Activated T-cell treated with anti-CD3 and anti-CD28 coated beads for 48 hours (primary cell): ENCODE measurements at places on chromosomes 3 and 15.

- no peak for DNase-seq
Measured at GRCh38 chr3:179887295-179887943, 149.3 kb downstream of the PEX5L start.

DNA sequence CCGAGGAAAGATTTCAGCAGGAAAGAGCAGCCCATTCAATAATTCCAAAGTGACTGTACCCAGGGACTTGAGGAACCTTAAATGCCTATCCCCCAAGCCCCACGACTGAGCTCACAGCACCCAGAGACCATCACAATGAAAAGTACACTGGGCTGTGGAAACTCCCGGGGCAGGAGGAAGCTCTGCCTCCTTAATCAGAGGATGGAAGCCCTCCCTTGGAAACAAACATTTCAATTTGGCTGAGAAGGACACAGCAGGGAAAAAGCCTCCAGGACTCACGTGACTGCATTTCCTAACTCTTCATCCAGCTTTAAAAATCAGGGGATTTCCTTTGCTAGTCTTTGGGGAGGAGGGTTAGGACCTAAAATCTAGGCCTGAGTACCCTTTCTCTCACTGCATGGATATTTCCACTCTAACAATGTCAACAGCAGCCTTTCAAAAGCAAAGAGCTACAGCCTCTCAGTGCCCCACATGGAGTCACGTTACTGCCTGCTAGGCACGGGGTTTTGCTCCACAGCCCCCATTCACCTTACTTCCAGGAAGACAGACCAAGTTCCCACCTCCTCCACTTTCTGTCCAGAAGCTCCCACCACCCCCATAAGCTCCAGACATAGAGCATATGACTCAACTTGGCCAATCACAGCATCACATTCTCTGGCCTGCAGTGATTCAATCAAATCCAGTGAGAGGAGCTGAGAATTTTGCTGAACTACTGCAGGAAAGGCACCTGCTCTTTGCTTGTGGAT lies 68.9 kb upstream of the WNT5A start:
- DNase-seq, result no peak

- no peak for DNase-seq
Measured at GRCh38 chr3:134620476-134621115, 30.2 kb downstream of the KY start.

DNA sequence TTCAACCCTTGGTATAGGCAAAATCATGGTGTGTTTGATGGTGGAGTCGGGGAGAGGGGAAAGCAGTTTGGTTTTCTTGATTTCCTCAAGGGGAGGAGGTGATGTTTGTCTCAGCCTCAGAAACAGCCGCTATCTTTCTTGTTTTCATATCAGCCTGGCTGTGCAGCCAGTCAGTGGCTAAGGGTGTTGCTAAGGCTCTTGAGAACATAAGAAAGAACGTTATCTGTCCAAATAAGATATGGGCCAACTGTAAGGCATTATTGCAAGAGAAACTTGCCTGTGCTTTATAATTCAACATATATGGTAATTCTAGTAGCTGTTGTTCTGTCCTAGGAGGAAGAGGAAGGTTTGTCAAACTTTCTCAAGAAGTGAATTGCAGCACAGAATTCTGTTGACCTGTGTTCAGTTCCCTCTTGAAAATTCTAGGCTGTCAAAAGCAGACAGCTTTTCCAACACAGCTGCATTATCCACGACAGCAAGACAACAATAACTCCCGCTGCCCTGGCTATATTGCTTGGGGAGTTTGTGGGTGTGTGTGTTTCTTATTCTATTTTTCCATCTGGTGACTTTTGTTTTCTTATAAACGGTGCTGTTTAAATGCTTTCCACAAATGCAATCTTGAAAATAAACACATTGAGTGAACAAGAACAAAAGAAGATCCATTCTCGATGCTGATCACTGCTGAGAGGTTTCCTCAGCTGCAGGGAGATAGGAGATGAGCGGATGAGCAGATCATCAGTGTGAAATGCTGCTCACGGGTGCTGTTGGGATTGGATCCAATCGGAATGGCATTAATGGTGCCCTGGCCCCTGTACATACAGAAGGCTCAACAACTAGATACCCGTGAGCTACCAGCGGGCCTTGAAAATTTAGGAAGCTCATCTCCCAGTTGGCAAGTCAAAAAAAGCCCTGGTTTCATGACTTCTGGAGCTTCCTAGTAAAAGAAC lies 90.8 kb upstream of the TNFAIP8L3 start:
- no peak for DNase-seq

- no peak for DNase-seq
Measured at GRCh38 chr3:168839653-168840052, 743.9 kb upstream of the GOLIM4 start.

GRCh38 chr3:99315896-99316295 lies 322.5 kb upstream of the COL8A1 start:
- DNase-seq, result no peak

GRCh38 chr15:25435474-25436243 lies 3.2 kb downstream of the UBE3A start:
- no peak for DNase-seq

DNA sequence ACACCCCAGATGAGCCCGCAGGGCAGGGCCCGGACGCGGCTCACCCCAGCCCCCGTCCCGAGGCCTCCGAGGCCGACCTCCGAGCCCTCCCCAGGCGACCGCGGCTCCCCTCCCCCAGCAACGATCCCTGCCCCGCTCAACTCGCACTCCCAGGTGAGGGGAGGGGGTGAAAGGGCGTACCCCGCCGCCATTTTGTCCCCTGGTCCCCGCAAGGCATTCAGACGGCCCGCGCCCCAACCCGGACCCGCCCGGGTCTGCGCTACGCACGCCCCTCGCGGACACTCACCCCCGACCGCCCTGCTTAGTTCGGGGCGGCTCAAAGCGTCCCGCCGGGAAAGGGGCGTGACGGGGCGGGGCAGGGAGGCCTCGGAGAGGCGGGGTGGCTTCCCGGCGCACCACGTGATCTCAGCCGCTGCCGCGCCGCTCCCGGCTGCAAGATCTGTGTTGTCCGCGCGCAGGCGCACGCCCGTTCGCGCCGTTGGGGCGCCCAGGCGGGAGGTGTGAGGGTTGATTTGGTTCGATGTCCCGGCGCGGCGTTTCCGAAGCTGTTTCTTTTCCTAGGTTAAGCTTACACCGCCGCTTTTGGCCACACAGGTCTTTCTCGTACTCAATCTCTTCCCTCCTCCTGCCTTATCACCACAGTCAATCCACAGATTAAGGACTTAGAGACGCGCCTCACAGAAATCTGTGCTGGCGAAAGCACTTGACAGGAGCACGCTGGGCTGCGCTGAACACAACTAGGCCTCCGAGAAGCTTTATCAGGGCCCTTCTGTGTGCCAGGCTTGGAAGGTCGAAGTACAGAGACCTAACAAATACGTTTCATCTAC lies at the start of gene SCAPER:
Gene SCAPER, minus strand, starts transcription at position 328 of the 827 bp plus-strand sequence. CDS start 21,523 bp downstream, outside the sequence.
- DNase-seq, result peak; percentile 94

DNA sequence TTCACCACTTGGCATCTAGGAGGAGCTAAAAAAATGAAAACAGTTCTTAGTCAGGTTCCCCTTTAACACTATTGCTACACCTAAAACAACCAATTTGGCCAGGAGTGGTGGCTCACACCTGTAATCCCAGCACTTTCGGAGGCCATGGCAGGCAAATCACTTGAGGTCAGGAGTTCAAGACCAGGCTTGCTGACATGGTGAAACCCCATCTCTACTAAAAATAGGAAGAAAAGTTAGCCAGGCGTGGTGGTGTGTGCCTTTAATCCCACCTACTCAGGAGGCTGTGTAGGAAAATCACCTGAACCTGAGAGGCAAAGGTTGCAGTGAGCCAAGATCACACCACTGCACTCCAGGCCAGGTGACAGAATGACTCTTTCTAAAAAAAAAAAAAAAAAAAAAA lies 124.1 kb downstream of the DGKG start:
- DNase-seq, result no peak

DNA sequence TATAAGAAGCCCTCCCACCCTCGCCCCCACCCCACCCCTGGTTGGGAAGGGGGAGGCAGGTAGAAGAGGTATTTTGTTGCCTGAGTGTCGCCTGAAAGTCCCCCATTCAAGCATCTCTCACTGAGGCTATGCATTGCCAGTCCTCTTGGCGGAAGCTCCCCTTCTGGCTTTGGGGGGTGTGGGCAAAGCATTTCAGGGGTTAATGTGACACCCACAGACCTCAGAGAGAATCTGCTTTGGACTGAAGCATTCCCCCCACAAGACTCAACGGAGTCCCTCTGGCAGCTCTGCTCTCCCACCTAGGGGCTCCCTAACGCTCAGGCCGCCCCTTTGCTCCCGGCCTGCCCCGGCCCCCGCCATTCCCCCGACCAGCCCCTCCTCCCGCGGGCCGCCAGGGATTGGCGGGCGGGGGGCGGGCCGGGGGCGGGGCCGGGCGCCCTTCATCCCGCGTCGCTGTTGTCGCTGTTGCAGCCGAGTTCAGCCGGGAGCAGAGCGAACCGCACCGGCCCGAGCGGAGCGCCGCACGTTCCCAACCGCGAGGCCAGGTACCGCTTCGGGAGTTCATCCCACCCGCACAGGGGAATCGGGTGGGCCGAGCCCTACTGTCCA lies at the start of gene SLC38A3:
Gene SLC38A3, plus strand, starts transcription at position 468 of the 609 bp plus-strand sequence. CDS start 8,929 bp downstream, outside the sequence.
- DNase-seq, result peak; percentile 21

DNA sequence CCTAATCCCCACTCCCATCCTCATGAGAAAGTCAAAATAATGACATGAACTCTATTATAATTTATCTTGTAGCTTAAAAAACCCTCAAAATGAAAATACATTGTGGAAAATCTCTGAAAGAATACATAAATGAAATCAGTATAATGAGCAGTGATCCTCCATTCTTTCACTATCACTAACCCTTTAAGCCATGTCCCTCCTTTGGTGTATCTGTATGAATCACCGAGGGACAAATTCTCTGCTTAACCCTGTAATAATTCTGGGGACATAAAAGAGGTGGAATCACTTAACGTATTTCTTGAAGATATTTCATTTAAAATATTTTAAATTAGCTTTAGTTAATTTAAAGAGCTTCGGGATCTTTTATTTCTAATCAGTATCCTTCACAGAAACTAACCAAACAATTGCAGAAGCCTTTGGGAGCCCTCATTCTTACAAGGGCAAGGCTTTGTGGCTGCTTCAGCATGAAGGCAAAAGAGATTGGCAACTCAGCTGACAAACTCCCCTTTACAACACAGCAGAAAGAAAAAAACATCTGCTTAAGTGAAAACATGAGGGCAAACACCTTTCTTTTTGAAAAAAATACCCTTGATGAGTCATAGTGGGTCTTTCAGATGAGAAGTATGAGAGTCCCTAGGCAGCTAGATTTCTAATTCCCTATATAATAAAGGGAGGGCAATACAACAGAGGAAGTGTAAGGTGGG lies 44.0 kb upstream of the ALCAM start:
- no peak for DNase-seq

GRCh38 chr3:86913160-86913559 lies 77.8 kb downstream of the VGLL3 start:
- DNase-seq, result no peak

DNA sequence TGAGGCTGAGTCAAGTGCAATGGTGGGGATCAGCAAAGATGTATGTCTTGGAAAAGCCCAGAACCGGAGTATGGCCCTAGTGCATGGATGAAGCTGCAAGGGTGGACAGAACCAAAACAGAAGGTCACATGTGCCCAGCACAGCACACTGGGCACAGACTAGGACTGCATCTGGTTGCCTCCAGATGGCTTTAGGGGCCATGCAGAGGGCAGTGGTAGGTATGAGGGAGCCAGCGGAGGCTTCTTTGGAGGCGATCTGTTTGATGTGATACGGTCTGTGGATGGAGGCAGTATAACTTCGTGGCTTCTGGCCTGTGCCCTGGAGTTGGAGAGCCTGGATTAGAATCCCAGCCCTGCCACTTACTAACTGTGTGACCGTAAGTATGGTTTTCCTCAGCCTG lies 29.4 kb downstream of the SV2B start:
- DNase-seq, result no peak

DNA sequence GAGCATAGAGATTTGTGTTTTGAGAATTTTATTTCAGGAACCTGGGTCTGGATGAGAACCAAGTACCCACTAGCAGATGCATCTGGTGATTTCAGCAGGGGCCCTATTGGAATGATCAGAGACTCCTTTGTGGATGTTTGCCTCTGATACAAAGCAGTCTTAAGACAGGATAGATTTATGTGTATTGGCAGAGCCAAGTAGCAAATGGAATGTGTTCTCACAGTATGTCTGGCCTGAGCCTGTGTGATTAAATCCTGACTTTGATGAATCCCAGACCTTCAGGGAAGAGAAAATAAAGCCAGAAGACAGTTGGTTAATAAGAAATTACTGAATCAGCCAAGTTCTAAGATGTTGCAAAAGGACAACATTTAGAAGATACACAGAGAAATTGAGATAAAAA lies 755.5 kb upstream of the SEMA6D start:
- no peak for DNase-seq

DNA sequence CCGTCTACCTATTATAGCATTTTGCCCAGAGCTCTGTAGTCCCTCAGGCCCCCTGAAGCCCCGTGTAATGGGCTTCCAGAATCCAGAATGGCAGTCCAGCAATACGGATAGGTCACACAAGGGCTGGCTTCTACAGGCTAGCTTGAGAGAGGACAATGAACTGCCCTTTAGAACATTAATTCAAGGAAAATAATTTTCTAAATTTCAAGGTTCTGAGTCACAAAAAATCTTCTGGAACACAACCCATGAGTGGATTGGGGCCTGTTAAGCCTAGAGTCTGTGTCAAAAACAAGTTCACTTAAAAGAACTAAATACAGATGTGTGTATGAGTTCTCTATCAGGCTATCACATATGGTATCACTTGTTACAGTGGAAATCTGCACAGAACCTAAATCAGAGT lies 28.8 kb downstream of the DCP1A start:
- no peak for DNase-seq

- DNase-seq, result no peak
Measured at GRCh38 chr3:24736701-24737100, 242.1 kb upstream of the THRB start.

DNA sequence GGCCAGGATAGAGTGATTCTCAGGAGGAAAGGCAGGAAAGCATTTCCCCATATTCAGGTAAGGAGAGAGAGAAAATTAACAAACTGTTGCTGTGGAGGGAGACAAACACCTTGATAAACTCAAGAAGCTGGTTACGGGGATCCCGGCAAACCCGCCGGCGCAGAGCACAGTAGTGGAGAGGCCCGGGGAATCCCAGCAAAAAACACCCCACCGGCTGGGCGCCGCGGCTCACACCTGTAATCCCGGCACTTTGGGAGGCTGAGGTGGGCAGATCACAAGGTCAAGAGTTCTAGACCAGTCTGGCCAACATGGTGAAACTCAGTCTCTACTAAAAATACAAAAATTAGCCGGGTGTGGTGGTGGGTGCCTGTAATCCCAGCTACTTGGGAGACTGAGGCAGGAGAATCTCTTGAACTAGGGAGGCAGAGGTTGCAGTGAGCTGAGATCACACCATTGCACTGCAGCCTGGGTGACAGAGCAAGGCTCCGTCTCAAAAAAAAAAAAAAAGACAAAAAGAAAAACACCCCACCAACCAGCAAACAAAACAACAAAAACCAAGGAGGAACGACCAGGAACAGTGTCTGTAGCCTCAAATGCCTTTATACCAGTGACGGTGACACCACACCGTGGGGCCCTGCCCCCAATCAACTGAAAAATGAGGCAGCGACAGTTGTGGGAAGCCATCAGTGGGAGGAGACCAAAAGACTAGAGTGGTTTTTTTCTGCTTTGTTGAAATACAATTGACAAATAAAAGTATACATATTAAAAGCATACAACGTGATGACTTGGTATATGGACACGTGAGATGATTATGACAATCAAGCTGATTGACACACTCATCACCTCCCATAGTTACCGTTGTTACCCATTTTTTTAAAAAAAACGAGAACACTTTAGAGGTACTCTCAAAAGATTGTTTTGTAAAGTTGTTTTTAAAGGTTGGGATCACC lies 40.2 kb upstream of the IDH2 start:
- peak; percentile 27 for DNase-seq
